ENCODE measurements at places on chromosomes 1 and 21. TPM values are rescaled to one million over a fixed set of nuclear protein-coding genes. Genes with fewer than 3 reads are reported as not detected.

The GJA8 gene
- total RNA-seq = not detected

The MPL gene
- not detected for total RNA-seq

The LIPI gene
- not detected for total RNA-seq

GRCh38 chr21:41796476-41797080 lies 29.7 kb upstream of the RIPK4 start:
- DNase-seq = no peak

DNA sequence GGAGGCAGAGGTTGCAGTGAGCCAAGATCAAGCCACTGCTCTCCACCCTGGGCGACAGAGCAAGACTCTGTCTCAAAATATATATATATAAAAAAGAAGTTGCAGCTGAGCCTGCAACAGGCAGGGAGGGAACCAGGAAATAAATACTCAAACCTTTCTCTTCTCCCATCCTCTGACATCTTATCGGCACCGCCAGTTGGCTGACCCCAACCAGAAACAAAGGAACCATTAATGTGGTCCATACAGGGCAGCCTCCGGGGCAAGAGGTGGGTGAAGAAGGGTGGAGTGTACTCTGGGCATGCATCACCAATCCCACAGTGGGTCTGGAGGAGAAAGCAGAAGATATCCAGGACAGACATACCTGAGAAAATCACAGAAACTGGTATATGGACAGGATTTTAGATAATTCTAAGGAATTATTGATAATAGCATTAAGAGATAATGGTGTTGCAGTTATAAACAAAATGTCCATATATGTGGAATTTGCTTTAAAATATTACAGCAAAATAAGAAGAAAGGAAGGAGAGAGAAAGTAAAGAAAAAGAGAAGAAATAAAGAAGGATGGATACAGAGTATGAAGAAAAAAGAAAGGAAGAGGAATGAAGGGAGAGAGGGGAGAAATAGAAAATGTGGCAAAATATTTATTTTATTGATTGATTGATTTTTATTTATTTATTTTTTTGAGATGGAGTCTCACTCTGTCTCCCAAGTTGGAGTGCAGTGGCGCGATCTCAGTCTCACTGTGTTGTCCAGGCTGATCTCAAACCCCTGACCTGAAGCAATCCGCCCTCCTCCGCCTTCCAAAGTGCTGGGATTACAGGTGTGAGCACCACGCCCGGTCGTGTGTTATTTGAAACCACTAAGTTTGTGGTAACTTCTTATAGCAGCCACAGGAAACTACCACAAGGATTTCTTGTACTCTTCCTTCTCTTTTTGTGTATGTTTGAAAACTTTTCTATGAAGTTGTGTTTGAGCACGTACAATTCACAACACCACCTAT lies 4.1 kb upstream of the PTAFR start:
- no peak for DNase-seq

- DNase-seq = no peak
Observed at GRCh38 chr1:68363339-68363738, 86.4 kb downstream of the RPE65 start.

DNA sequence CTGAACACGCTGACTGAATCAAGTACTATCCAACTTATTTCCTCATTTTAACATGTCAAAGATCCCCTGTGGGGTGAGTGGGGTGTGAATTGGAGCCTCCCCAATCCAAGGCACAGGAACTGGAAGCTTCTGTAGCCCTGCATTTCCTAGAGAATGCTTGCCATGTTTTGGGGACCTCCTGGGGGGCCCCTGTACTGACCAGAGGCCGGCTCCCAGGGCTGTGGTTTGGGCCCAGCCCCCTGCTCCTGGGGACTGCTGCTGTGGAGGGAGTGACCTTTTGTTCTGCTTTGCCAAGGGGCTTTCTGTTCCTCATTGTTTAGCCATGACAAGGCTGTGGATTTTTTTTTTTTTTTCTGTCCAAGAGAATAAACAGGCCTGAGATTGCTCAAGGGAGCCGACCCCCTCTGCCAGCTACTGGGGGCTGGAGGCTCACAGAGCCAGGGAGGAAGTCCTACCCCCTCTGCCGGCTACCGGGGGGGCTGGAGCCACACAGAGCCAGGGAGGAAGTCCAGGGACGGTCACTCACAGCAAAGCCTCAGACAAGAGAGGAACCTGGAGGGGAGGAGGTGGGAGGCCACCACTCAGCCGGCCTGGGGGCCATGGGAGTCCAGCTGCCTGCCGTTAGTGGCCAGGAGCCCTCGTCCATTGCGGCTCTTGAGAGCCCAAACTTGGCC lies 17.4 kb downstream of the TNFRSF1B start:
- peak; percentile 15 for DNase-seq

GRCh38 chr21:44267655-44268142 lies 6.0 kb upstream of the DNMT3L start:
- no peak for DNase-seq

GRCh38 chr1:58905126-58905490 lies 121.3 kb upstream of the JUN start:
- DNase-seq = no peak

- DNase-seq = no peak
Observed at GRCh38 chr1:199218065-199218464, 579.2 kb downstream of the PTPRC start.

The CLEC20A gene
- not detected for total RNA-seq

DNA sequence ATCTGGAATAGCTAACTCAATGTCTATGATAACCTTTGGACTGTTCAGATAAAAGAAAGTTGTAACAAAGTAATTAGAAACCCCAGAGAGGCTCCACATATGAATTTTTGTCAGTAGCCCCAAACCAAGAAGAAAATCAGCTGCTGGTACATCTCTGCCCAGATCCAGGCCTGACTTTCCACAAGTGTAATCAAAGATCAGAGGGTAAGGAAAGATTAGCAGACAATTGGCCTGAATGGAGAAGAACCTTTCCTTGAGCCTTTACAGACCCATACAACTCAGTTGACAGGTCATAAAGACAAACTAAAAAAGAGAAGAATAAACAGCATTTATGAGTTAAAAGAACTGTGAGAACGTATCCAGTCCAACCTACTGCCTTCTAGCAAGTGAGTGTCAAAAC lies 366.7 kb upstream of the PKN2 start:
- no peak for DNase-seq

DNA sequence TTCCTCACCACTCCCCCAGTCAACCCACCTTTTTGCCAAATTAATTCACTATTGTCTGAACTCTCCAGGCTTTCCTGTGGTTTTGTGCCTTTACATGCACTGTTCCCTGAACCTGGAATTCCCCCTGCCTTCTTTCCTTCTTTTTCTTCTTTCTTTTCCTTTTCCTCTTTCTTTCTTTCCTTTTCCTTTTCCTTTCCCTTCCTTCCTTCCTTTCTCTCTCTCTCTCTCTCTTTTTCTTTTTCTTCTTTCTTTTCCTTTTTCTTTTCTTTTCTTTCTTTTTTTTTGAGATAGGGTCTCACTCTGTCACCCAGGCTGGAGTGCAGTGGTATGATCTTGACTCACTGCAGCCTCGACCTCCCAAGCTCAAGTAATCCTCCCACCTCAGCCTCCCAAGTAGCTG lies 56.6 kb upstream of the CDC42BPA start:
- no peak for DNase-seq

The AQP10 gene
- not detected for total RNA-seq

The LCE1B gene
- total RNA-seq = not detected

The FMN2 gene
- total RNA-seq = 61.1 TPM

GRCh38 chr1:67847466-67847865 lies 14.2 kb upstream of the GNG12 start:
- no peak for DNase-seq

The ESRRG gene
- total RNA-seq = 6.9 TPM

DNA sequence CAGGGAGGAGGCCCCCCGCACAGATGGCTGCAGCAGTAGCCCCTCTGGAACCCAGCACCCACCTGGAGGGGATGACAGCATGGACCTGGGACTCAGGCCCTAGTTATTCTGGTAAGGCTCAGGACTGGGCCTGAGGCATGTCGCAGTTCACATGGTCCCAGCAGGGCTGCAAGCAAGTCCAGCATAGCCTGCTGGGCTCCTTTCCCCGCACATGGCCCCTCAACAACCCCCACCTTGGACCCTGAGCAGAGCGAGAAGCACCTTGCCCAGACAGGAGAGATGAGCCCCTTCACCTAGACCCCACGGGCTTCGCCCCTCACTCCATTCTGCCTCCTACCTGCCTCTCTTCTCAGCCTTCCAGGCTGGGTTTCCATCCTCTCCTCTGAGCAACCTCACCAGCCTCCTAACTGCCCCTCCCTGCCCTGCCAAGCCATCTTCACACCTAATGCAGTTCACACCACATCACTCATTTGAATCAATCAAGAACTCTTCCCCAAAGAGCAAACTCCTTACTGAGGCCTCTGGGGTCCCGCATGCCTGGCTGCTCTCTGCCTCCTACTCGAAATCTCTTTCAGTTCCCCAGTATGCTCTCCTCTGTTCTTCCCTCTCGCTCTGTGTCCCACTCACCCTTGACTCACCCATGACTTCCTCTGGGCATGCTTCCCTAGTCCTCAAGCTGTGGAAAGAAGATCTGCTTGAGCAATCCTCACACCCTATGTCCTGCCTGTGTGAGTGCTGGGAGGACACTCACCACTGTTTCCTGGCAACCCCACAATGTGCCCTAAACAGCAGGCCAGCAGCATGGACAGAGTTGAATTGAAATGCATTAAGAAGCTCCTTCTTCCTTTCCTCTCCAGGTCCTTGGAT lies 9.4 kb upstream of the THEMIS2 start:
- no peak for DNase-seq

The S1PR1 gene
- 21.2 TPM for total RNA-seq

DNA sequence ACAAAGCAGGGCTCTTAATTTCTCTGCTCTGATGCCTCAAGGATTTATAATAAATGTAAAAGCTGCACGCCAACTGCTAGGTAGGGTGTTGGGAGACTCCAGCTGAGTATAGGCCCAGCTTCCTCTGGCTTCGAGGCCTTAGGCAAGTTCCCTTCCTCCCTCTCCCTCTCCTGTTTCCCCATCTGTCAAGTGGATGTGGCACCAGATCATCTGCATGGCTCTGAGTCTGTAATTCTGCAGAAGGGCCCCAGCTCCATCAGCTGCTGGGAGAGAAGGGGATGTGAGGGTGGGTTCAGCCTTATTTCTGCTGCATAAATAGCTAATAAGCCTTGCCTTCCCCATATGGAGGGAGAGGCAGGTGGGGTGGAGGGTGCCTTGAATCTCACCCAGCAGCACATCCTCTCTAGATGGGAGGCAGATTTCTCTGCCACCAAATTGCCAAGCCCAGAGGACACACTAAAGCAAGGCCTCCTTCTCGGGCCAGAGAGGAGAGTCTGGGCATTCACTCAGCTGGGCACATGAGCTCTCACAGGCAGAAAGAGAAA lies 3.8 kb downstream of the TRIM62 start:
- DNase-seq = no peak

DNA sequence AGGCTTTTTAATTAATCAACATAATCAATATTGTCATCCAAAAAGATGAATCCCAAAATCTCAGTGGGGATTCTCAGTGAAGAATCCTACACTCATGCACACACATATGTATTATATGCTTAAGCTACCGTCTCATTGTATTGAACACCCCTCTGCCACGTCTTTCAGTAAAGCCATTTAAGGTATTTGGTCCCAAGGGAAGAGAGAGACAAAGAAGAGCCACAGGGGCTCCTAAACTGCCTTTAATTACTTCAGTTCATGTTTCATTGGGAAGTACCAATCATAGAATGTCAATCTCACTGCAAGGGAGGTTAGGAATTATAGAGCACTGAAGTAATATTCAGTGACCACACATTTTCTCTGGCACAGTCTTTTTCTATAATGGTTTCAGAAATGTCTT lies 388.6 kb upstream of the NEGR1 start:
- no peak for DNase-seq

Measured in occipital lobe (tissue), 3 donors.